ENCODE measurements at places on chromosomes 1 and 21.
A peak's percentile ranks its signal among the peaks of the same experiment; 100 is the strongest.

GRCh38 chr1:8145545-8146202 lies 119.6 kb upstream of the ERRFI1 start:
- no peak for DNase-seq

- DNase-seq, result peak; percentile 49
Observed at GRCh38 chr1:50348449-50349241, 74.6 kb downstream of the DMRTA2 start.

GRCh38 chr1:32351399-32352238 lies 10.7 kb downstream of the FAM229A start:
- peak; percentile 65 for DNase-seq

DNA sequence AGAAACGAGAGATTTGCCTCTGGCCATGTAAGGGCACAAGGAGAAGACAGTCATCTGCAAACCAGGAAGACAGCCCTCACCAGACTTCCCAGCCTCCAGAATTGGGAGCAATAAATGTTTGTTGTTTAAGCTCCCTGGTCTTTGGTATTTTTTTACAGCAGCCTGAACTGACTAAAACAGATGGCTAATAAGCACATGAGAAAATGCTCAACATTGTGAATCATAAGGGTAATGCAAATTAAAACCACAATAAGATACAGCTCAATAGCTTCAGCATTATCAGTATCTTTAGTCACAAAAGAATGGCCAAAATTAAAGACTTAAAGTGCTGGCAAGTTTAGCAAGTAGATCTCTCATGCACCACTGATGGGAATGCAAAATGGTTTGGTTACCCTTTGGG lies 11.7 kb downstream of the UBE2G2 start:
- DNase-seq, result no peak

DNA sequence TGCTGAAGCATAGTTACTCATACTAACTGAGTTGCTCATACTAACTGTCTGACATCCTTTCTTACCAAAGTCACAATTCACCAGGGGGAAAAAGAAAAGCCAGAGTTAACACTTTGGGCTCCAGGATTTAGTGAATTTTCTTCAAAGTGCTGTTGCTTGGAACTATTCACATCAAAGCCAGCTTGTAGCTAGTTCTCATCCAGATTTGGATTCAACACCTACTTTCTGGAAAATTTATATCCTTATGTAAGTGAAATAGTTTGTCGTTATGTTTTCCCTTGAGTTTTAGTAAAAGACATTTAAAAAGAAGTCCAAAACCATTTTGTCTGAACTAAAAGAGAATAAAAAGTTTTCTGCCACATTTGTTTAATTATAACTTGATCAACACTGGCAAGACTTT lies 264.6 kb downstream of the BRINP2 start:
- DNase-seq, result no peak

- DNase-seq, result no peak
Observed at GRCh38 chr1:156948708-156949107, 28.3 kb downstream of the LRRC71 start.

DNA sequence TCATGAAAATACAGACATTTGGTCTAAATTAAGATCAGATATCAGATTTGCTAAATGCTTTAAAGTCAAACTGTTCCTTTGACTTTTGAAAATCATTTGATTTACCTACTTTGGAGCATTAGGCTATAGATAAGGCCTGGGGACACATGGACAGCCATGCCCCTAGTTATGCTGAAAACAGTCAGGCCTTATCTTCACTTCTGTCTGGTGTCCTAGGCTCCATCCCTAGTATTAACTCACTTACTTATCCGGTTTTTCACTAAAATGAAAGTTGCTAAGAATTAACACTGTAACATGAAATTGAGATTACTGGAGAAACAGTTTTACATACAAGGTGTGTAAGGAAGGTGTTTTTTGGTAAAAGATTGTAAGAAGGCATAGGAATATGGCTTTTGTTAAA lies 4.5 kb upstream of the CATSPERE start:
- DNase-seq, result no peak

DNA sequence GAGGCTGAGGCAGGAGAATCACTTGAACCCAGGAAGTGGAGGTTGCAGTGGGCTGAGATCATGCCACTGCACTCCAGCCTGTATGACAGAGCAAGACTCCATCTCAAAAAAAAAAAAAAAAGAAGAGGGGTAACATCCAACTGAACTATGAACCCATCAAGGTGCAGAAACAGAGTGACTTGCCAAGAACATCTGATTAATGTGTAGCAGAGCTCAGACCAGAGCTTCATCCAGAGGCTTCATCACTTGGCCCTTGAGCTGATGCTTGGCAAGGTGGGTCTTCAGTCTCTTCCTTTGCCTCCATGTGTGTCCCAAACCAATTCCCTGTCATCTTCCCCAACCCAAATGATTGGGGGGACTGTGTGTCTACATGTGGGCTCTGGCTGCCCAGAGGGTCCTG lies 32.6 kb downstream of the HSD3B1 start:
- DNase-seq, result no peak

DNA sequence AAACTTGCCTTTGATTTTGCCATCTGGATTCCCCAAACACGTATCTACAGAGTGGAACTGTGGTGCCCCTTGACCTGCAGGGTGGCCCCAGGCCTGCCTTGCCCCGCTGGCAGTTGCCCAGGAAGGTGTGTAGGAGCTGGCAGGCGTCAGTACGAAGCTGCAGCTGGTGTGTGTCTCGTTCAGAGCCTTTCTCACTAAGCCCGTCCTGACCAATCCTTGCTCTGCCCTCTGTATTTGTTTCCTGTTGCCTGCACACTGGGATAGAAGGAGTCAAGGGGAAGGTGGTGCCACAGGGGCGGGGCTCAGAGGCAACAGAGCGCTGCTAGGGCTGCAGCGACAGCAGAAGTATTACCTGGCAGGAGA lies 5.2 kb upstream of the VSIG8 start:
- DNase-seq, result no peak

DNA sequence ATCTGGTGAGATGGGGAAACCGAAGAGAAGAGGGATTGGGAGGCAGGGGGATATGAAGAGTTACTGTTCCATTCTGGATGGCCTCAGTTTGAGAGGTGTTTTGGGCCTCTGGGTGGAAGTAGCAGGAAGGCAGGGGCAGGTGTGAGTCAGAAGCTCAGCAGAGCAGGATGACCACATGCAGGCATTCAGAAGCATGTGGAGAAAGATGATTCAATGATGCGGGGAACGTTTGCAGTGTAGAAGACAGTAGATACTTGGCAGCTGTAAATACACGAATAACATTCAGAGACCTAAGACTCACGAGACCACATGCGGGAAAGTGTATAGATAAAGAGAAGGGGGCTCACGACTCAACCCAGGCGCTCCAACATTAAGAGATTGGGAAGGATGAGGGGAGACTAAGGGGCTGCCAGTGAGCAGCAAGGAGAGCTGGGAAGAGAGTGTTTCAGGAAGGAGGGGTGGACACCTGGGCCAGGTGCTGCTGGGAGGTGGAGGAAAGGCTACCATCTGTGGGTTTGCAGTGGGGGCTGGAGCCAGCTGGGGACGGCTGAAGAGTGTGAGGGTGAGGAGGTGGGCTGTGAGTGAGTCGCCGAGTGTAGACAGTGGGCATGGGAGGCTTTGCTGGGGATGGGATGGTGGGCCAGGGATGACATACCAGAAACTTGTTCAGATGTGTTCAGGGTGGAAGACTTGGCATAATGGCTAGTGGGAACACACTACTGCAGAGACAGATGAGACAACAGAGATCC lies 5.8 kb upstream of the EPS8L3 start:
- no peak for DNase-seq

DNA sequence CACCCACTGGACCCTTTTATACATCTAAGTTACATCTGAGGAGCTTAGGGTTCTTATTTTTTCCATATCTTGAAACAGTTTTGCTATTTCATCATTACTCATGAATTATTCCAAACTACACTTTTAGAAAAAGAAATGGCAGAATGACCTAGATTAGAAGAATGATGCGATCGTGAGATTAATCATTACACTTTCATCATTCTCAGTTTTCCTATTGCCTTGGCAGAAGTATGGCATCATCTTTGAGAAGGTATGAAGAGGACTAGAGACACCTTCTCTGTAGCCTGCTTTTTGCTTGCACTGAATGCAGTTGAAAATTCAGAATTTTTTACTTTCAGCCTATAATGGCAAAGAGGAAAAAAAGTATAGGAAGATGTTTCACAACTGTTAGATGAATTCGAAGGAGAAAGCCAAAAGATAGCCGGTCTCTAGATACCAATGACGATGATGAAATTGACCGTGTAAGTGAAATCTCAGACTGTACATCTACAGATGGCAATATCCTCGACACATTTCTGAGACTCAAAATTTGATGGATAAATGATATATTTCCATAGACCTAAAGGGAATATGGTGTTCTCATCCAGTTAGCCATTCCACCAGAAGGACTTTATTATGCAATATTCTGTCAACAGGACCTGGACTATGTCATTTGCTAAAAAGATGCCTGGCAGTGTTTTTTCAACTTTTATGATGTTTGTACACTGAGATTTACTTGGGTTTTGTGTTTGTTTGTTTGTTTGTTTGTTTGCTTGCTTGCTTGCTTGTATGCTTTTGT lies 191.8 kb downstream of the TOMM20 start:
- no peak for DNase-seq

DNA sequence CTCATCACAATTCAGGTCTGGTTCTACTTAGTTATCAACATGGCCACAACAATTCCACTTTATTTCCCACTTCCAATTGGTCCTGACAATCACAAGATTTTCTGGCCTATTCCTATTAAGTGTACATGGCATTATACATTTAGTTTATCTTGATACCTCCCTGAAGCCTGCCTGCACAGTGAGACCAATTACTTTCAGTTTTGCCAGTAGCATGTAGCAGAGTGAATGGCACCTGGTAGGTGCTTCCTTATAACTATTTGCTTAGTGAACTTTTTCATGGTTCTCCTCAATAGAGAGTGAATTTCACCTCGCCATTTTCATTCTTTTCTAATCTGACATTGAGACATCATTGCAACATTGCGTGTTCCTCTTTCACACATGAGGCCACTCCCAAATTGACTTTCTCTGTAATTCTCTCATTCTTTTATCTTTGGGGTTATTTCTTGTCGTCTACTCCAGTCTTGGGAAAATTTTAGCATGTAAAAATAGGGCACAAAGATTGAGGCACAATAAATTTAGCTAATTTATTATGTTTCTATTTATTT lies 124.3 kb downstream of the DISC1 start:
- DNase-seq, result no peak

DNA sequence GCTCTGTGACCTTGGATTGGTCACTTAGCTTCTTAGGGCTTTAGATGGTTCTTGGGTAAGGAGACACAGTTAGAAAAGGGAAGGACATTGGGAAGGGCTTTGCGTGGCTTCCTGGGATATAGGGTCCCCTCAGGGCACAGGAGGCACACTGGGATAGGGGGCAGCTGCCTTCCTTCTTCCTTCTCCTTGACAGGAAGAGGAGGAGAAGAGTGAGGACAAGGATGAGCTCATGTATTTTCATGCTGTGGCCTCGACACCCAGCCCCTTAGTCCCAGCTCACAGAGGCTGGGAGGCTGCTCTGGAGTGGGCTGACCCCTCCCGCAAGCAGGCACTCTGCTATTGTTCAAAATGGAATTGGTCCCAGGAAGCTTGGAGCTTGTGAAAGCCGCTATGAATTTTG lies 45.7 kb upstream of the POU3F1 start:
- DNase-seq, result no peak

DNA sequence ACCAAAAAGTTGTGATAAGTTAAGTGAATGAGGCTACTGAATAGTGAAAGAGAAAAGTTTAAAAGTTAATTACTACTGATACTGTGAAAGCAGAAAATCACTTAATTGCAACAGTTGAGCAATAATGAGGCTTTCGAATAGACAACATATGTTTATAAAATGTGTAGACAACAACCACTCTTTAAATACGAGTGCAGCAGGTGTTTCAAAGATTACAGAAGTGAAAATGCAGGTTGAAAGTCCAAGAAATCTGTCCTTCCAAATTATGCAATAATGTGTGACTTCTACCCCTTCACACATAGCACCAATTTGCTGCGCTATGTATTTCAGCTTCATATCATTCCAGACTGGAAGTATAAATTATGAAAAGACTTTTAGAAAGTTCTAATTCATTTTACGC lies 213.0 kb downstream of the COL24A1 start:
- no peak for DNase-seq

GRCh38 chr1:112674986-112675727 lies 698 bp downstream of the MOV10 start:
- DNase-seq, result no peak

DNA sequence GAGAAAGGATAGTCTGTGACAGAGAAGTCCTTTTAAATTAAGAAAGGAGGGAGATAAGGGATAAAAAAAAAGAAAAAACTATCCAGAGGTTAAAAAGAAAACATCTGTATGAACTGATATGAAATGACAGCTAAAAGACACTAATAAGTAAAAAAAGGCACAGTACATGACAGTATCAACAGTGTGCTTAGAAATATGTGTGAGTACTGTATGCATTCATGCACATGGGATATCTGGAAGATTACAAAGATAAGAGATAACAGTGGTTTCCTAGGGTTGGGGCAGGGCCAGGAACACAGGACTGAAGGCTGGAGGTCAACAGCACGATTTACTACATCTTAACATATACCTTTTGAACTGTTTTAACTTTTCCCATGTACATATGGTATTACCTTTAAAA lies 13.3 kb downstream of the PTP4A2 start:
- DNase-seq, result no peak

DNA sequence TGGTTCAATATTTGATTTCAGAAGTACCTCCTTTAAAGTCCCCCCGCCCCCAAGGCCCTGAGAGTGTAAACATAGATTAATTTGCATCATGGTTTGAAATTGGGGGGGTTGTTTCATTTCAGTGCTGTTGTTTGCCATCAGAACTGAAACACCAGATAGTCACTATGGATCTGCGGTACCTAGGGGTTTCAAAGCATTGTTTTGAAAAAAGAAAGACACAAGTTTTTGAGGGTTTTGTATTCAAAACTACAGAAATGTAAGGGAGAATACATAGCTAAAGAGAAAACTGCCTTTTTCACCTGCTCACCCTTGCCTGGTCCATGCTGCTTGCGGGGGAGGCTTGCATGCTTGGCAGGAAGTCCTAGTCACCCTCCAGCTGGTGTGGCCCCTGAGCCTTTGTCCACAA lies 59.3 kb downstream of the ACP6 start:
- DNase-seq, result no peak

DNA sequence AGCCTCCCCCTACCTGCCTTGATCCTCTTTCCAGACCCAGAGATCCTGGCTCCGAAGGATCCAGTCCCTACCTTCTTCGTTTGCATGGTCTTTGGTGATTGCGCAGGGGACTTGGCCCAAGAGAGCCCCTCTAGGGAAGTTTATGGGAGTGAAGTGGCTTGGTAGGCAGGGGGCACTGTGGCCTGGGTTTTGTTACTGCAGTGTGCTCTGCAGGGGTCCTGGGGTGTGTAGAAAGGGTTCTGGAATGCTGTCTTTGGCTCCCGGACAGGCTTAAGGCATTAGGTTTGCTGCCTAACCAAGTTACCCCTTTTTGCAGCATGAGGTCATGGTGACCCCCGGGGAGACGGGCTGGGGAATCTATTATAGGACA lies 3.8 kb downstream of the ATP8B2 start:
- no peak for DNase-seq

- no peak for DNase-seq
Observed at GRCh38 chr1:14846688-14847087, 248.2 kb downstream of the KAZN start.

- DNase-seq, result no peak
Observed at GRCh38 chr1:17089506-17089905, 29.7 kb downstream of the PADI2 start.
